Large intestine (tissue), 12 donors: ENCODE measurements at places on chromosomes 5 and 9. TPM values are rescaled to one million over a fixed set of nuclear protein-coding genes. Genes with fewer than 3 reads are reported as not detected.

The FCN2 gene
- 0.04 TPM for polyA plus RNA-seq

The FOXD4 gene
- polyA plus RNA-seq = 0.42 TPM

The NEUROG1 gene
- polyA plus RNA-seq = not detected

The STPG3 gene
- 3.4 TPM for polyA plus RNA-seq

The SLC12A2 gene
- 86.8 TPM for polyA plus RNA-seq

The ZFAND5 gene
- 142 TPM for polyA plus RNA-seq

The IRX2 gene
- 0.01 TPM for polyA plus RNA-seq

The LHX3 gene
- polyA plus RNA-seq = not detected

The RNF130 gene
- polyA plus RNA-seq = 30.4 TPM

The ATP10B gene
- polyA plus RNA-seq = 35.6 TPM

The CARD19 gene
- polyA plus RNA-seq = 35.4 TPM

The C5orf58 gene
- 1.0 TPM for polyA plus RNA-seq

The GFI1B gene
- polyA plus RNA-seq = 6.2 TPM

The OSMR gene
- polyA plus RNA-seq = 5.9 TPM

The CDKN2B gene
- 21.7 TPM for polyA plus RNA-seq

The GRIN1 gene
- polyA plus RNA-seq = 2.6 TPM

The NAIF1 gene
- polyA plus RNA-seq = 7.9 TPM

The TAF1L gene
- 0.03 TPM for polyA plus RNA-seq

The F12 gene
- polyA plus RNA-seq = 1.0 TPM

The JAKMIP2 gene
- 3.1 TPM for polyA plus RNA-seq

The GFM2 gene
- 26.1 TPM for polyA plus RNA-seq

The SURF1 gene
- 32.5 TPM for polyA plus RNA-seq

The BTNL9 gene
- 11.6 TPM for polyA plus RNA-seq

The FAM221B gene
- polyA plus RNA-seq = 0.10 TPM

The ZER1 gene
- 36.7 TPM for polyA plus RNA-seq
